ENCODE measurements at places on chromosomes 2 and 18.

DNA sequence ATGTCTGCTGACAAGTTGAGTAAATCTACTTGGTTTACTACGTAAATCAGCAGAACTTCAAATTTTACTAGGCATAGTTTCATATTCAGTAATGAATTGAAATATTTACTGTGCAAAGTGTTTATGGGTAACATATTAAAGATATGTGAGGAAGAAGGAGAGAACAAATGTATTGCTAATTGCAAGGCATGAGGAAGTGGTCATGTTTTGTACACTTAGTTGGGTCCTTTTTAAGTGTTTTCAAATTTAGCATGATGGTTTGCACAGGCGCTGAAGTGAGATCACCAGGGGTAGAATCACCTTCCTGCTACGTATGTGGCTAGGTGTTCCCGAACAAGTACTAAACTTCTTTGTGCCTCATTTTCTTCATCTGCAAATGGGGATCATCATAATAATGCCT, 1534.4 kb downstream of the LRP1B start:
- DNase-seq, result no peak

DNA sequence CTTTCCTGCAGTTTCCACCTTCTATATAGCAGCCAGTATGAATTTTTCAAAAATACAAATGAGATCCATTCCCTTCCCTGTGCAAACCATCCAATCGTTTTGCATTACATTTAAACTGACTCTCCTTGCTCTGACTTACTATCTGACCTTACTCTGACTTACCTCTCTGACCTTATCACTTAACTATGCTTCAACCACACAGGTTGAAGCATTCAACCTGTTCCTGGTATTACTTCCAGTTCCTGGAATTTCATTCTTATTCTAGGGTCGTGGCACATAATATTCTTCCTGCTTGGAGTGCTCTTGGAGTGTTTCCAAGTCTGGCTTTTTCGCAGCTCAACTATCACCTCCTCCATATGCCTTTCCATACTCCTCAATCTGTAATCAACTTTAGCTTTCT, 850.6 kb upstream of the CHAC2 start:
- DNase-seq, result no peak

- no peak for DNase-seq
These were observed 620.2 kb upstream of the NETO1 start for GRCh38 chr18:73487966-73488365.

- DNase-seq, result no peak
These were observed 24.2 kb upstream of the ARMC9 start for GRCh38 chr2:231174211-231174651.

DNA sequence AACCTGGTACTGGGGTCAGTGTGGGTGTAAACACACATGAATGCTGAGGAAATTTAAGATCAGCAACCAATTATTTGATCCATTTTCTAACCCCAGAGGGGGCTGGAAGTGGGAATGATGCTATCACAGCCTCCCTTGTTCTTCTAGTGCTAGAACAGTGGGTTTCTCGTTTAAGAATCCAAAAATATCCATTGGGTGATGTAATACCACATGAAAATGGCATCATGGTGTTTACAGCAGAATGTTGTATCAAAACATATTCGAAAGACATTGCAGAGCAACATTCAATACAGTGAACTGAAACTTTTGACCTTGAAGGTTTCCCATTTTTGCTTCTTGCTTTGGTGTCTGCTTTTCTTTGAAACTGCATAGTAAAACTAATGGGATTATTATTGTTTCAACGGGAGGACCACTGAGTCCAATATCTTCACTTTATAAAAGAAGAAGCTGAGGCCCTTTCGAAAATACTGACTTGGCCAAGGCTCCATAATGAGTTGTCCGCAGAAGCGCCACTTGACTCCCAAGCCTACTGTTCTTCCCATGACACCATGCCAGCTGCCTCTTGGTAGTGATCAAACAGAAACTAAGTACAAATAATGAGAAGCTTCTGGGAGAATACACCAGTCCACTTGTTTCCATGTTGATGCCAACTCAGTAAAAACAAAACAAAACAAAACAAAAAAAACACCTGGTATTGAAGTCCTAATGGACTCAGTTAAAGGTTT, 106.1 kb downstream of the COLEC12 start:
- DNase-seq, result no peak

GRCh38 chr2:44801841-44802776, 139.4 kb upstream of the SIX3 start:
- DNase-seq, result no peak

Measured in brain microvascular endothelial cell (primary cell).